ENCODE measurements at places on chromosomes 7 and 10.

DNA sequence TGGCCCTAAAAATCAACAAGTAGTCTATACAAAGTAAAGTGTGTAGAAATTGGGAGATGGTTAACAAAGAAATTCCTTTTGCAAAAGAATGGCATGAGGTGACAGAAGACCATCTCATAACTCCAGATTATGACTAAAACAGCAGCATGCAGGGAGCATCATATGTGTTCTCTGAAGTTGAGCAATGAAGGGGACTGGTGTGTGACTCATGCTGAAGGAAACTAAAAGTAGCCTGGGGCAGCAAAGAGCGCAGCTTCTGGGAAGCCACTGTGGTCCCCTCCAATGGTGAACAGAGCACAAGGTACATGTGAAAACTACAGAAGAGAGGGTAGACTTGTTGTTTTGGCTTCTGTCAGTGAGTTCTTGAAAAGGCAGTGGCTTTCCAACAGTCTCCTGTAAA is 133.4 kb downstream of the MACC1 start:
- DNase-seq = no peak

DNA sequence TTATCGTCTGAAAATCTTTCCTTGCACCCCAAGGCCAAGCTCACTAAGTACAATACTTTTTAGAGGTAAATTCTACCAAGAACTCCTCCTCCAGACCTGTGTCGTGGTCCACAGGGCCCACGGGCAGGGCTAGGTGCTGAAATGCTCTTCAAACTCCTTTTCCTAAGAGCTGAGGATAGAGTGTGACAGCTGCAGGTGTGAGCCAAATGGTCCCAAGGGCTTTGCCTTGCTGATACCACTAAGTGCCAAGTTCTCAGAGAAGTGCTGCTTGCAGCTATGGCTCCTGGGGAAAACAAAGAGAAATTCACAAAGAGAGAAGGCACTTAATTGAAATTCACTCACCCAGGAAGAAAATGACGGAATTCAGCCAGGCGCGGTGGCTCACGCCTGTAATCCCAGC is 868.9 kb upstream of the AUTS2 start:
- DNase-seq = no peak

GRCh38 chr7:139777948-139778841 is at the start of gene HIPK2:
Gene HIPK2 (minus strand): TSS chr7:139777998. CDS start chr7:139777623, 375 bp downstream.
- DNase-seq = peak; percentile 47

DNA sequence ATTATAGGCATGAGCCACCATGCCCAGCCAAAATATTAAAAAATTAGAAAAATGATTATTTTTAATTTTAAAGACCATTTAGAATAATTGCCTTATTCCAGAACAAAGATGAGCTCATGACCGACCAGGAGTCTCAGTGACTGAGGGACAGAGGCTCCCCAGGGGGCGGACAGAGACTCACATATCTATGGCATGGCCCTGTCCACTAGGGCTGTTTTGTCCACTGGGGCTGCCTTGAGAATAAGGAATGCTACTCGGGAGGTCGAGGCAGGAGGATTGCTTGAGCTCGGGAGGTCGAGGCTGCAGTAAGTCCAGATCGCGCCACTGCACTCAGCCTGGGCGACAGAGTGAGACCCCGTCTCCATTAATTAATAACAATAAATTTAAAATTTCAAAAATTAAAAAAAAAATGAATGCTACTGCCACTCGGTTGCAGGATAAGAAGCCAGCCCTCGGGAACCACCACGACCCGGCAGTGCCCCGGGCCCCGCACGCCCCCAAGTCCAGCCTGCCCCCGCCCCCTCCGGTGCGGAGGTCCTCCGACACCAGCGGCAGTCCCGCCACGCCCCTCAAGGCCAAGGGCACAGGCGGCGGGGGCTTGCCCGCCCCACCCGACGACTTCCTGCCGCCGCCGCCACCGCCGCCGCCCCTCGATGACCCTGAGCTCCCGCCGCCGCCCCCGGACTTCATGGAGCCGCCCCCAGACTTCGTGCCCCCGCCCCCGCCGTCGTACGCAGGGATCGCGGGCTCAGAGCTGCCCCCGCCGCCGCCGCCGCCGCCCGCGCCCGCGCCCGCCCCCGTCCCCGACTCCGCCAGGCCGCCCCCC is 128.6 kb downstream of the APBB1IP start:
- DNase-seq = no peak

DNA sequence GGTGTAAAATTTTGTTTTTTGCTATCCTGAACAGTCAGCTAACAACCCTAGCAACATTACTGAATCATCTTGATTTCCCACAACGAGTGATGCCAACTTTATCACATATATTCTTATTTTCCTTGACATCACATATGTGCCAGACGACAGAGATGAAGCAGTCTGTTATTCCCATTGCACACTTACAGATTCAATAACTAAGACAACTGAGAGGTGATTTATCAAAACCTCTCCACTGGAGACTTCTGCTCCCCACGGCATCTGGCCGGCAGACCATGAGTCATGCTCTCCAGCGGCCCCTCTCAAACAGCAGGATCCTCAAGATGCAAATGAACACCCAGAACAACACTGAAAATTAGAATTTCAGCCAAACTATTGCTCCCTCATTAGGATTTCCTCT is 57.1 kb downstream of the AMPH start:
- DNase-seq = no peak

GRCh38 chr10:35928748-35929147 is 286.7 kb upstream of the FZD8 start:
- no peak for DNase-seq

GRCh38 chr10:49585387-49585786 is 24.7 kb upstream of the SLC18A3 start:
- no peak for DNase-seq

DNA sequence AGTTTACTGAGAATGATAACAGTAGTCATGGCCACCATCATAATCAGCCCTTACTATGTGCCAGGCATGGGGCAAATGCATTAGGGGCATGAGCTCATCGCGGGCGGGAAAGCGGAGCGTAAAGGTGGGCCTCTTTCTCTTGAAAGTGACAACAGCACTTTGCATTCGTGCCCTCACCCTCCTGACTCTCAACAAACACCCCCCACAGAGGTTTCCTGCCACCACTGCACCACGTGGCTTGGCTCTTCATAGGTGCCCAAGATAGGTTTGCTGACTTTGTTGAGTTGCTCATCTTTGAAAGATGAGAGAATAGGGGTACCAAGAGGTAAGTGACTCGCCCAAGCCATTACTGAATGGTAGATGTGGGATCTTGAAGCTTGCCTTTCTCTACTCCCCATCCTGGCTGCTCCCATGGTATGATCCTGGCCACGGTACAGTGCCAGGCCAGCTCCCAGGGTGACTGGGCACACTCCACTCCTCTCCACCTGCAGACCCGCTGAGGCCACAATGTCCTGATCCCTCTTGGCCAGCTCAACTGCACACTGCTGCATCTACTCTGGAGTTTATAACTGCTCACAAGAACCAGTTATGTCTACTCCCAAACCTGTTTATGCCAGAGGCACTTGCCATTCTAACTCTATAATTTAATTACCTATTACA is 26.0 kb downstream of the SLIT1 start:
- peak; percentile 68 for DNase-seq

DNA sequence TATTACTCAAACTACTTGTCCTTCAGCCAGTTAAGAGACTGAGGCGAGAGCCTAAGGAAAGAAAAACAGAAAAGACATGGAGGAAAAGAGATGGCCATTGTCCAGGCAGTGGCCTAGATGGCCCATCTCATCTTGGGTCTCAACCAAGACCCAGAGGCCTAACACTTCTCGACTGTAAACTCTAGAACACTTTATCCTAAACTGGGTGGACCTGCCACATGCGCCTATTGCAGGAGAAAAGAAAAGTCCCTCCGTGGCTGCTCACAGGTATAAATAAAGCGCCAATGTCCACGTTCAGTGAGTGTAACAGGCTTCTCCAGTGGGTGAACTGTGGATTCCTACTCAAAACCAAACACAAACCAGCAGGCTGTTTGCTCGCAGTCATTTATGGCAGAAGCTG is 92.7 kb upstream of the DDC start:
- DNase-seq = no peak

- no peak for DNase-seq
Observed at GRCh38 chr7:94052398-94053180, 48.4 kb upstream of the BET1 start.

- DNase-seq = no peak
Observed at GRCh38 chr10:129849452-129849750, 114.7 kb downstream of the EBF3 start.

DNA sequence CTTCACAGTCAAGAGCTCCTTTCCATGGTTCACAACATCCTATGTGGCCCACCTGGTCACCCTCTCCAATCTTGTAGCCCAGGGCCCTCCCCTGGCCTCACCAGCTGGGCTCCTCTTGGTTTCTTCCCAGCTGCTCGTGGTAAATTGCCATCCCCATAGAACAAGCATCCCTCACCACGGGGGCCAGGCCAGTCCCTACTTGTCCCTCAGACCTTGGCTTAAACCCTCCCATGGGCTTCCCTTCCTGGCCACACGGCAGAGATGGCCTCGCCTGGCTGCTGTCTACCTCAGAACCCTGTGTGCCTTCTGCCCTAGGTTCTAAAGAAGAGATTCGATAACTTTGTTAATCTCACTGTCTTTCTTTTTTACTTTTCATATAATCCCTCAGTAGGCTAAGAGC is 153.3 kb upstream of the TCERG1L start:
- DNase-seq = no peak

GRCh38 chr10:5159126-5159525 is 25.8 kb downstream of the AKR1C8 start:
- DNase-seq = no peak

- DNase-seq = no peak
Observed at GRCh38 chr7:139753081-139753692, 24.6 kb downstream of the HIPK2 start.

- no peak for DNase-seq
Observed at GRCh38 chr7:84546403-84546802, 351.8 kb upstream of the SEMA3A start.

GRCh38 chr7:45918556-45918955 is 2.5 kb downstream of the IGFBP3 start:
- DNase-seq = no peak

- DNase-seq = no peak
Observed at GRCh38 chr10:77859865-77860282, 66.7 kb downstream of the DLG5 start.

- peak; percentile 88 for DNase-seq
Observed at GRCh38 chr7:29146057-29146706, at the start of gene CPVL. Gene CPVL (minus strand): TSS chr7:29146537. CDS start chr7:29121061, 25,476 bp downstream.

DNA sequence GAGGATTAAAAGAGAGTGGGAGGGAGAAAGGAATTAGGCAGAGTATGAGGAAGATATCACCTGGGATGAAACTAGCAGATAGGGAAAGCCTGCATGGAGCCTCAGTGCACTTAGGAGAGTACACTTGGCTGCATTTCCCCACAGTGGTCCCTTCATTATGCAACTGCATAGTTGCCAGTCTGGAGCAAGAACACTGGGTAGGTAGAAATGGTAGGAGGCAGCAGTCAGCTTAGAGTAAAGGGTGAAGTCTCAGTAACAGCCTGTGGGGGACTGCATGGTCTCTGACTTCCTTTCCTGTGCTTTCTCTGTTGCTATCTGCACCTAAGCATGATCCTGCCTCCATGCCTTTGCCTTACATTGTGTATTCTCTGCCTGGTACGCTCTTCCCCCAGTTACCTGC is 14.0 kb upstream of the PCGF5 start:
- DNase-seq = peak; percentile 27

DNA sequence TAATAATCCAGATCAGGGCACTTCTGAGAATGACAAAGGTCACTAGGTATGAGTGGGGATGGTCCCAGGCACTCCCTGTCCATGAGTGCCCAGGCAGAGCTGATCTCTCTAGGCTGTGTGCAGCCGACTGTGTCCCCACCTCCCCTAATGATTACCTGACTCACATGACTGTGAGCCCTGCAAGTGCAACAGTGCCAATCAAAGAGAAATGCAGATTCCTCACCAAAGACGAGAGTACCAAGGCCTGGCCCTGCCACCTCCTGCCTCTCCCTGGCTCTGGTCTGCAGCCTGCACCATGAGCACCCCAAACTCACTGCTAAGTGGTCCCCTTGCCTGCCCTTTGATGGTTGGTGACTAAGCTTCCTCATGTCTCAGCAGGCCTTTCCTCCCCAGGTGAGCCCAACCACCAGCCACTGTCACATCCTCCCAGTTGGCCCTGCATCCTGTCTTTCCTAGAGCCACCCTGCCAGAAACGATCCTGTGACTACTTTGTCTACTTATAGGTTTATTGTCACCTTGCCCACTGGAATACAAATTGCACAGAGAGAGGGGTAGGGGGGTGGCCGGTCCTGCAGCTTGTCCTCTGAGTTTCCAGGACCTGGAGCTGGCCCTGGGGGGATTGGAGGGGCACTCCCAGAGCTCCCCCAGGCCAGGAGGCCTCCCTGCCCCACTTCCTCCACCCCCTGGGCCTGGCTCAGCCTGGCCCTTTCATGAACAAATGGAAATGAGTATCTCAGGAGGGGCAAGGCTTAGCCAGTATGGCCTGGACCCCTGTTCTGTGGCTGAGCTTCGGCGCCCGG is 22.4 kb upstream of the GDF10 start:
- peak; percentile 94 for DNase-seq

GRCh38 chr7:137846827-137847567 is at the start of gene DGKI:
Gene DGKI (minus strand): TSS chr7:137846974.
- no peak for DNase-seq
